ENCODE measurements at places on chromosomes 13 and 19. TPM values are rescaled to one million over a fixed set of nuclear protein-coding genes. Genes with fewer than 3 reads are reported as not detected.

Gene TEKTIP1
- total RNA-seq: 4.2 TPM

- no peak overlapping the region for H3K4me3 ChIP-seq
- no peak overlapping the region for H3K27ac ChIP-seq
- H3K4me1 ChIP-seq: no peaks in the 10 kb centered on the region
- H3K27me3 ChIP-seq: no peaks in the 10 kb centered on the region
Measured at GRCh38 chr13:34543836-34544235, 398.2 kb upstream of the NBEA start.

DNA sequence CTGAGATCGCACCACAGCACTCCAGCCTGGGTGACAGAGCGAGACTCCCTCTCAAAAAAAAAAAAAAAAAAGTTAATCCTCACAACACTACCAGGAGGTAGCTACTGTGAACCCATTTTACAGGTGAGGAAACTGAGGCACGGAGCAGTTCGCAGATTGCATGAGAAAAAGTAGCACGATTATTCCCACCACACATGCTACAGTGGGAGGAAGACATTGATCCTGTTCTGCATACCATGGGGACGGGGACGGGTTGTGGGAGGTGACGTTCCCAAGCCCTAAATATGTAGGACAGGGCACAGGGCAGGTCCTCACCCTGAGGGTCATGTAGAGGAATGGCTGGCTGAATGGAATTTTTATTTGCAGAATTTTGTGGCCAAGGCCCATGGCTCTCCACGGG, 23.7 kb downstream of the CLEC17A start:
- no peak for DNase-seq
- no peak overlapping the region for H3K4me3 ChIP-seq
- H3K36me3 ChIP-seq: no peaks in the 10 kb centered on the region
- H3K27ac ChIP-seq: no peak overlapping the region
- H3K27me3 ChIP-seq: no peaks in the 10 kb centered on the region

DNA sequence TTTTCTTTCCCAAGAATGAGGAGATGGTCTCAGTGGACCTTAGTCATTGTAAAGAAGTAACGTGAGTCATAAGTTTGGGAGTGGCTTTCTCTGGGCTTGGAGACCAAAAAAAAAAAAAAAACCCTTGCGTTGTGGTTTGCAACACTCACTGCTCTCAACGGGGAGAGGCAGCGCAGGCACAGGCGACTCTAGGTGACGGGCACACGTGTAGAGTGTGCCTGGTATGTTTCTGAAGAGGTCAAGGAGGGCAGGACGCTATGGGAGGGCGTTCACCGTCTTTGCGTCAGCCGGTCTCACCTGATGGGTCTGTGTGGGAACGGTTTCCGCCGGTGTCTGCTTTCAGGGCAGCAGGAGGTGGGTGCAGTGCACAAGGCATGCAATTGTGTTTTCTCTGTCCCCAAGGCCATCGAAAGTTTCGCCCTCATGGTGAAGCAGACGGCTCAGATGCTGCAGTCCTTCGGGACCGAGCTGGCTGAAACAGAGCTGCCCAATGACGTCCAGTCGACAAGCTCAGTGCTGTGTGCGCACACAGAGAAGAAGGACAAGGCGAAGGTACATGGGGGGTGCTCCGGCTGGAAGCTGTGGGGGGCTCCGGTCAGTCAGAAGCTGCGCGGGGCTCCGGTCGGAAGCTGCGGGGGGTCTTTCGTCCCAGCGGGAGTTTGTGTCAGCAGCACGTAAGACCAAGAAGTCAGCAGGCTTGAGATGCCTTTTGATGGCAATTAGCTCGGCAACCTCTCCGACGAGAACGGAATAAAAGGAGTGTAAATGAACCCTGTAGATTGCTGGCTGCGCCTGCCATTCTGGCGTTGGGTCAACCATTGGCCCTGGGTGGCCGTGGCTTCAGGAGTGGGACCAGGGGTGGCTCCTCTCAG, 40.8 kb upstream of the F7 start:
- peaks cover 5% of the 10 kb centered on the region for H3K27me3 ChIP-seq
- H3K27ac ChIP-seq: no peak overlapping the region

DNA sequence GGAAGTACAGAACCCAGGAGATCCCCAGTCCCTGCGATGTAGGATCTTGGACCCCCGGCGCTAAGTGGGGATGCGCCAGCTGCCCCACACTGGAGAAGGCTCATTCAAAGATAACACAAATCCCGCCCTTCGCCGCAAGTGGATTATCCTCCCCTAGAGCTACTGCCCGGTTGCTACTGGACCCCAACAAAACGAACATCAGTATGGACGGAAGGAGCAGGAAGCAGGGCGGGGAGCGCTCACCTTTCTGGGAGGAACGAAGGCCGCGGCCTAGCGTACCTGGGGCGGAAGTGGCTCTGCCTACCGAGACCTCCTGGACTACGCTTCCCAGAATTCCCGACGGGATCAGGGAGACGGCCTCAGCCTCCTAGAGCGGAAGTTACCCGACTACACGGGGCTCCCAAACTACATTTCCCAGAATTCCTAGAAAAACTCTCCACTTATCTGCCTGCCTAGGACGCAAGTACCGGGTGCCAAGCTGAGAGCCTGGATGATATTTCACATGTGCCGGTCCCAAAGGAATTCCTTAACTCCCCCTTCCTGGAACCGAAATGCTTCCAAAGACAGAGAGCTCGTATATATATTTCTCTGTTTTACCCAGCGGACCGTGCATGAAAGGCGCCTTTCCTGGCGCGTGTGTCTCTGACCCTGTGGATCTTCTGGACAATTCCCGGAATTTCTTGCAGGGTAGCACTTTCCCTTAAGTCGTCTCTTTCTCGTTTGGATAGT, at the start of gene ZNF112:
Gene ZNF112 (minus strand): TSS at position 298 of the 729 bp plus-strand sequence. CDS start 16,141 bp downstream, outside the sequence.
- H3K36me3 ChIP-seq: no peaks in the 10 kb centered on the region
- peak within 1 kb of the TSS; percentile 64 for H3K4me3 ChIP-seq
- H3K4me1 ChIP-seq: no peaks in the 10 kb centered on the region
- H3K27me3 ChIP-seq: no peaks in the 10 kb centered on the region
- DNase-seq: peak; percentile 97
- peak within 1 kb of the TSS; percentile 39 for H3K27ac ChIP-seq

Gene CPAMD8
- 1.0 TPM for total RNA-seq

Gene F10
- total RNA-seq: not detected

GRCh38 chr13:102035969-102036368, 365.9 kb downstream of the FGF14 start:
- no peaks in the 10 kb centered on the region for H3K27me3 ChIP-seq
- H3K4me3 ChIP-seq: no peak overlapping the region
- H3K4me1 ChIP-seq: peaks cover 7% of the 10 kb centered on the region
- no peak for DNase-seq

DNA sequence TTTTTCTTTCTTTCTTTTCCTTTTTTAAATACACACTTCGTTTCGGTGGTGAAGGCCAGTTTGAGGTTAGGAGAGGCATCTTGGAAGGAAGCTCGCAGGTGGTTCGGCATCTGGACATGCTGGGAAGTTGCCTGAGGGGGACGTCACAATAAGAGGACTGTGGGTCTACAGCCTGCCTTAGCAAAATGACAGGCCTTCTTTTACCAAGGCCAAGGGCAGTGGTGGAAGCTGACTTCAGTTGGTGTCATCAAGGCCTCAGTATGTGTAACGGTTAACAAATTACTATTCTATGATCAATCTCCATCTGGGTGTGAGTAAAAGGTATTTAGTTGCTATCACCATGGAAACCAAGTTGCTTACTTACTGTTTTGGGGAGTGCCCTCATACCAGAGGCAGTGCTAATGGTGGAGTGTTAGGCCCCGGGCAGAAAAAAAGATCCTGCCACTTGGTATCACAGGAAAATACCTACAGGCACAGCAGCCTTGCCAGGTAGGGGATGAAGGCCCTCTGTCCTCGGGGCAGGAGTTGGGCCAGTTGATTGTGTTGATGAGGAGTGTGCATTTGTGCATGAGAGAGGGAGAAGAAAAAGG, 10.3 kb downstream of the ACTN4 start:
- H3K27ac ChIP-seq: peak overlapping the region; percentile 70
- H3K4me3 ChIP-seq: no peak overlapping the region
- DNase-seq: no peak
- peaks cover 65% of the 10 kb centered on the region for H3K4me1 ChIP-seq
- H3K27me3 ChIP-seq: no peaks in the 10 kb centered on the region
- no peaks in the 10 kb centered on the region for H3K36me3 ChIP-seq

DNA sequence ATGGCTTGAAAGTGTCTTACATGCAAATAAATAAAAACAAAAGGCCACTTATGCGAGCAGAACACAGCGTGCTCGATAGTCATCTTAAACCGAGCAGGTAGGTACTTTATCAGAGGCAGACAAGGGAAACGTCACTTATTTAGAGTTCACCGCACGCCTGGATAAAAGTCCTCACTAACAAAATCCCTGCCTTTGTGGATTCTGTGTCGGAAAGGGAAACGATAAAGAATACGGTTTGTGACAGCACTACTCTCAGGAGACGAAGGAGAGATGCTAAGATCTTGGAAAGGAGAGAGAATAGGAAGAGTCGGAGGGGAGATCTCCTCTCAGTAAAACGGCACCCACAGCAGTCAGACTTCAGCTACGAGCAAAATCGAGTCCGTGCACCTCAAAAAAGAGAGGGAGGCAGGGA, 581 bp downstream of the RCBTB1 start:
- H3K27ac ChIP-seq: peak overlapping the region; percentile 39
- H3K27me3 ChIP-seq: no peaks in the 10 kb centered on the region
- DNase-seq: no peak
- peaks cover 5% of the 10 kb centered on the region for H3K4me1 ChIP-seq
- H3K36me3 ChIP-seq: no peaks in the 10 kb centered on the region

GRCh38 chr13:24348797-24349515, 39.6 kb downstream of the C1QTNF9 start:
- H3K27me3 ChIP-seq: no peaks in the 10 kb centered on the region
- no peak overlapping the region for H3K27ac ChIP-seq
- H3K36me3 ChIP-seq: no peaks in the 10 kb centered on the region
- DNase-seq: no peak

Gene ZNF57
- 5.5 TPM for total RNA-seq

Gene ZBTB45
- total RNA-seq: 24.3 TPM

- DNase-seq: no peak
- H3K27ac ChIP-seq: no peak overlapping the region
- H3K4me1 ChIP-seq: no peaks in the 10 kb centered on the region
- H3K4me3 ChIP-seq: no peak overlapping the region
Measured at GRCh38 chr13:92196591-92197256, 798.3 kb downstream of the GPC5 start.

- H3K27ac ChIP-seq: no peak overlapping the region
- peaks cover 18% of the 10 kb centered on the region for H3K4me1 ChIP-seq
- peak overlapping the region; percentile 35 for H3K4me3 ChIP-seq
- H3K36me3 ChIP-seq: no peaks in the 10 kb centered on the region
- H3K27me3 ChIP-seq: peaks cover 85% of the 10 kb centered on the region
Measured at GRCh38 chr19:49422407-49423070, 702 bp downstream of the PTH2 start.

DNA sequence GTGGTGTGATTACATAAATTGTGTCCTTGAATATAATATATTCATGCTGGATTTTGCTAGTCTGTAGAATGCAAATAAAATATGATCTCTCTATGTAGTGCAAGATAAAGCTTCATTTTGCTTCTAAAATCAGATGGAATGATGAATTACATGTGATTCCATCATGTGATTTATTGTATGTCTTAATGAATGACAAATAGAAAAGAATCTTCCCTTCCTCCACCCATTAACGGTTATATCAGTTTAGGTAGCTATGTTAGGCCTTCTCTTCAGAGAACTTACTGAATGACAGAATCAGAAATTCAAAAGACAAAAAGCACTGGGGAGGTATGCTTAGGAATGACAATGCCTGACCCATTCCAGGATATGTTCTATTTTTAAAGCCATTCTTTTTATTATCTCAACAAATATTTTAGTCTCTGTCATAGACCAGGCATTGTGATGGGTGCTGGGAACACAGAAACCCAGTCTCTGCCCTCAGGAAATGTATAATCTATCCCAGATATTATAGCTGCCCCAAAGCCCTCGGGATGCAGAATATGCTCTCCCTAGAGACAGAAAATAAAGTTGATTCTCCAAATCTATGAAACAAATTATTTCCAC, 90.6 kb downstream of the TEX26 start:
- H3K27me3 ChIP-seq: no peaks in the 10 kb centered on the region
- H3K36me3 ChIP-seq: no peaks in the 10 kb centered on the region
- H3K4me3 ChIP-seq: peak overlapping the region; percentile 10
- peaks cover 38% of the 10 kb centered on the region for H3K4me1 ChIP-seq
- peak overlapping the region; percentile 99 for H3K27ac ChIP-seq

GRCh38 chr13:46211483-46212351, at the start of gene LRRC63:
Gene LRRC63 (plus strand): TSS chr13:46211928. CDS start chr13:46213035, 1,107 bp downstream.
- H3K27ac ChIP-seq: peak within 1 kb of the TSS; percentile 34
- H3K4me1 ChIP-seq: peaks cover 16% of the 10 kb centered on the region
- no peaks in the 10 kb centered on the region for H3K36me3 ChIP-seq
- H3K27me3 ChIP-seq: no peaks in the 10 kb centered on the region
- H3K4me3 ChIP-seq: peak within 1 kb of the TSS; percentile 49

Gene ABCA7
- total RNA-seq: 12.0 TPM

Gene RCBTB1
- 18.4 TPM for total RNA-seq

DNA sequence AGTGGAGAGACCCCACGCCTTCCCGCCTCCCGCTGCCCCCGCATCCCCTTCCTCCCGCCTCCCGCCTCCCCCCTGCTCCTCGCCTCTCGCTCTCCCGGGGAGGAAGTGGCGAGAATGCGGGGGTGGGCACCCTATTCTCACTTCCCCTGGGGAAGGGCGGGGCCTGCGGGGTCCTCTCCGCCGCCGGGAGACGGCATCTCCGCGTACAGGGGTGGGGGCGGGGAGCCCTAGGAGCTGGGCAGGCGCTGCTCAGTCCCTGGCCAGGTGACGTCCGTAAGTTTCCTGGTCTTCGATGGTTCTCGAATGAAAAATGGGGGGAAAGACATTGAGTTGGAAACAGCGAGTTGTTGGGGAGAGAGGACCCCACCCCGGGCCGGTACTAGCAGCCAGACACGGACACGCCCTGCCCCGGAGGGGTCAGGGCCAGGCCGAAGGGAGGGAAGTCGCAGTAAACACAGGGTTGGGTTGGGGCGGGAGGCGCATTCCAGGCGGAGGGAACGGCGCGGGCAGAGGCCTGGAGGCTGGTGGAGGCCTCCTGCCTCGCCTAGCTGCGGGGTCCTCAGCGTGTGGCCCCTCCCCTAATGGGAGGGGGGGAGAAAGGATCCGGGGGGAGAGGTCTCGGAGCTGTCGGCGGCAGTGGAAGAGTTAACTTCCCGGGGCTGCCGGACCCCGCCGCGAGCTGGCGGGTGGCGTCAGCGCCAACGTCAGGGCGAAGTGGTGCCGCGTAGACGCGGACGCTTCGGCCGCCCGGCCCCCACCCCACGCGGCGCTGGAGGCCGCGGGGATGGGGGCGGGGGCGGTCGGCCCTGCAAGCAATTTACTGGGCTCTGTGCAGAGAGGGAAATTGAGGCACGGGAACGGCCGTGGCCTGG, 10.4 kb upstream of the JUND start:
- peaks cover 40% of the 10 kb centered on the region for H3K4me1 ChIP-seq
- H3K36me3 ChIP-seq: no peaks in the 10 kb centered on the region
- H3K4me3 ChIP-seq: peak overlapping the region; percentile 64
- H3K27me3 ChIP-seq: no peaks in the 10 kb centered on the region
- H3K27ac ChIP-seq: peak overlapping the region; percentile 98
- peak; percentile 88 for DNase-seq

DNA sequence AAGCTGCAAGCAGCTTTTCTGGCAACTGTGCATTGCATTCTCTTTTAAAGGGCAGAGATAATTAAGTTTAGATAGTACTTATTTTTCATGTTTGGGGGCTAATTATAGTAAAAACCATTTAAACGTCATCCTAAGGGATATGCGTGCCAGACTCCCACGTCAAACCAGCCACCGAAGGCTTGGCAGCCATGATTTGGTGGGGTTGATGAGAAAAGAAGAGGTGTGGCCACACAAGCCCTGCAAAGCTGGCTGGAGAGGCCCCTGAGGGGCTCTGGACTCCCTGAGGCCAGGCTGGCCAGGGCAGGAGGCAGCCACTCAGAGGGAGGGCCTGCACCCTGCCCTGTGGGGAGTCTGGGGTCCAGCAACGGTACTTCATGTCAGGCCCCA, 17.5 kb downstream of the PEPD start:
- no peak for DNase-seq
- no peak overlapping the region for H3K4me3 ChIP-seq
- no peaks in the 10 kb centered on the region for H3K36me3 ChIP-seq
- no peak overlapping the region for H3K27ac ChIP-seq
- H3K27me3 ChIP-seq: no peaks in the 10 kb centered on the region
- peaks cover 4% of the 10 kb centered on the region for H3K4me1 ChIP-seq

Gene DGKH
- 13.1 TPM for total RNA-seq

Measured in A673 (cell line).